ENCODE measurements at places on chromosomes 7 and 10.

GRCh38 chr10:8026349-8027259, 27.9 kb upstream of the GATA3 start:
- DNase-seq: no peak

GRCh38 chr10:310976-311639, 175.9 kb downstream of the ZMYND11 start:
- no peak for DNase-seq

GRCh38 chr7:121280656-121281055, 48.1 kb upstream of the WNT16 start:
- DNase-seq: no peak

DNA sequence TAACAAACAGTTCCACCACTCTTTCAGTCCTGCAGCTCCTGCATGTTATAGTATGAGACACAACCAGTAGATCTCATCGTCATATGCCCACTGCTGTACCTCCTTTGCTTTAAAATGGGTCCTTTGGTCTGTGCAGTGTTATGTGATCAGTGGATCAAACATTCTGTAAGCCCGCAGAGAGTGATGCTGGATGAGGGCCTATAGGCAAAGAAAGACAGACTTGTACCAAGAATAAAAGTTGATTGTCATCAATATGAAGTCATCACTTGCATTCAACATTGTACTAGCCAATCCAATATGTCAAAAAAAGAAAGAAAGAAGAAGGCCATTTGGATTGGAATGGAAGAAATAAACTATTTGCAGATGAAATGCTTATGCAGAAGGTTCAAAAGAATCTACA, 79.8 kb upstream of the PHYHIPL start:
- no peak for DNase-seq

DNA sequence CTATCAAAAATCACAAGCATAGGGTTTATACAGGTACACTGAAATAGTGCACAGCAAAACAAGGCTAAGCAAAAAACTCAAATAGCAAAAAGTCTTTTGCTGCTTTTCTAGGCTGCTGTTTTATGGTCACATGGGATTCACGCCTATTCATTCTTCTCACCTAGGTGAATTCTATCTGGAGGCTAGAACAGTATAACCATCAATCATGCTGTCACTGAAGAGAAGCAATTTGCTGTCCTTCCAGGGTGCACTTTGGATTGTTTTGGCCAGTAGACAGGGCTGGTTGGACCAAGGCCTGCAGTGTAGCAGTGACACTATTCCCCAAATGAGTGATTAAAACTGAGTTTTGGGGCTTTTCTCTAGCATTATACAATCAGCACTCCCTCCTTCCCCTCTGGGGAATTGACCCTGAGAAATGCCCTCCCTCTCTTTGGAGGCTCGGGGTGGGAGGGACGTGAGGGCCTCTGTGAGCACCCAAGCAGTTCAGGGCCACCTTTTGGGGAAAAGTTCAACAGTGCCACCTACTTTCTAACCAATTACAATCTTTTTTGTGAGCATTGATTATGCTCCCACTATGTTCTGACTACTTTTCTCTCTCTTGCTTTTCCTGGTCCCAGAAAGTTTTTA, 16.2 kb upstream of the SND1 start:
- no peak for DNase-seq

- DNase-seq: no peak
These were observed 166.5 kb downstream of the ABCA13 start for GRCh38 chr7:48337781-48338180.

DNA sequence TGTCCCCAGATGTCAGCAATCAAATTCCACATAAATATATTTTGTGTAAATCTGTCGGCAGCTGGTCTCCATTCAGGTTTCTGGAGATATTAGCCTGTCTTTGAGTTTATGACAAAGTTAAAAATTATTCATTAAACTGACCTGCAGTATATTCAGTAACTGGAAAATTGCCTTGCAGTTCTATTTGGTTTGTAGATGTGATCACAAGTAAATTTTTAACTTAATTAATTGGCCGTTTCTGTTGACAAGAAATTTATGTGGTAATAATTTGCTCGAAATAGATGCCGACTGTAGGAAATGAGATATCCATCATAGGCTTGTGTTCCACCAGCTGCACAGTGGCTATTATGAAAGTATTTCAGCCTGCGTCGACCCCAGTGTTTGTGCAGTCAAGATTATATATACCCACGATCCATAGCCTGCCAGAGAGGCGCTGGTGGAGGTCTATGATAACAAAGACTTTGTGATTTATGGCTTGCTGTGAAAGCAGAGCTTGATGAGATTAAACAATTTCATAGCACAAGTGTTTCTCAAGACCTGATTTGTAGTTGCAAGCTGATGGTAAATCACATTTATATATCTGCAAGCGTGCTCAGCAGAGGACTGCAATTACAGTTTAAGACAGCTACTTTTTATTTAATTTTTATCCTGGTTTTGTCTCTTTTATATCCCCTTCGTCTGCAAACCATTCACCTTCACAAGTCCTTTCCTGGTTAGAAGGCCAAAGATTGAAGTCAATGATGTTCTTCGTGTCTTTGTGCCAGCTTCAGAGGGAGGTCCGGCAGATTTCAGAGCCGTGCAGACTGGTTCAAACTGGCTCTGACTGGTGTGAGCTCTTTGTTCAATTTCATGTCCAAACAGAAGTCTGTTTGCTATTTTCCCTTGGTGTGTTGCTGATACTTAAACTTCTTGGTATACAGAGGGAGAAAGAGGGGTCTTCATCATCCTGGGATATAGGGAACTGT, 850.9 kb downstream of the LRMDA start:
- no peak for DNase-seq
